ENCODE measurements at places on chromosomes 12 and 14.
A peak's percentile ranks its signal among the peaks of the same experiment; 100 is the strongest.

- DNase-seq: no peak
These were observed 154.9 kb downstream of the ASCL4 start for GRCh38 chr12:107929436-107929835.

GRCh38 chr12:24993793-24994192, 44.9 kb upstream of the BCAT1 start:
- DNase-seq: no peak

DNA sequence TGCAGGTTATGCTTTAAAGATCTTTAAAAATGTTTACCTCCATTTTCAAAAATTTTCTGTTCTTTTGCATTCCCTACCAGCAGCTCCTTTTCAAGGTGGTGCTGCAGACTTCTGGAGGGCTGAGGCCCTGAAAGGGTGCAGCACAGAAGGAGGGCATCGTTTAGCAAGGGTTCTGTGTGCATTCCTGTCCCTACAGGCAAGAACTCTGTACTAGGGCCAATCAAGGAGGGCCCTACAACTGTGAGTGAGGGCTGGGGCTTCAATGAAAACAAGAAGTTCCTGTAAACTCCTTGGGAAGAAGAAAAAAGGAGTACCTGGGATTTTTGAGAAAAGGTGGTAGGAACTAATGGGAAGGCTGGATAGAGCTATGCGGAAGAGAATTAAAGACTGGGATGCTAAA, 50.7 kb upstream of the CSRP2 start:
- no peak for DNase-seq

GRCh38 chr12:98402091-98402490, 113.3 kb upstream of the TMPO start:
- DNase-seq: no peak

DNA sequence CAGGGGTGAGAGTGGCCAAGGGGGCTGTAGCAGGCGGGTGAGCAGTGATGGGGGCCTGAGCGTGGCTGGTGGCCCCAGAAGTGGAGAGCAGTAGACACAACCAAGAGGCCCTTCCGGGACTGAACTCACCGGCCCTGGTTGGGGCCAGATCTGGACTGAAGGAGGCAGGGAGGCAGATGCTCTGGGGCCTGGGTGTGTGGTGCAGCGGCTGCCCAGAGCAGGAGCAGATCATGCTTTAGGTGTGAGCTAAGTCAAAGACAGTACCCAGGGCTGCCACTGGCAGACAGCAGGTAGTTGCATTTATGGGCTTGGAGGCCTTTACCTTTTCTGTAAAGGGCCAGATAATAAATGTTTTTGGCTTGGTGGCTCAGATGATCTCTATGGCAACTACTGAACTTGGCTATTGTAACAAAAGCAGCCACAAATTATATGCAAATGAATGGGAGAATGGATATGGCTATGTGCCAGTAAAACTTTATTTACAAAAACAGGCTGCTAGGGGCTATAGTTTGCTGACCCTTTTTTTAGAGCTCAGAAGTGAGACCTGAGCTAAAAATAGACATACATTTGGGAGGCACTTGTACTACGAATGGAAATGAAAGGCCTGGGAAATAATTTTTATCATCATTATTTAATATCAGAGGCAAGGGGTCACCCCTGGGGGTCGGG, 25.6 kb downstream of the SETD1B start:
- DNase-seq: no peak

GRCh38 chr12:76135456-76135855, 51.0 kb upstream of the NAP1L1 start:
- DNase-seq: no peak

DNA sequence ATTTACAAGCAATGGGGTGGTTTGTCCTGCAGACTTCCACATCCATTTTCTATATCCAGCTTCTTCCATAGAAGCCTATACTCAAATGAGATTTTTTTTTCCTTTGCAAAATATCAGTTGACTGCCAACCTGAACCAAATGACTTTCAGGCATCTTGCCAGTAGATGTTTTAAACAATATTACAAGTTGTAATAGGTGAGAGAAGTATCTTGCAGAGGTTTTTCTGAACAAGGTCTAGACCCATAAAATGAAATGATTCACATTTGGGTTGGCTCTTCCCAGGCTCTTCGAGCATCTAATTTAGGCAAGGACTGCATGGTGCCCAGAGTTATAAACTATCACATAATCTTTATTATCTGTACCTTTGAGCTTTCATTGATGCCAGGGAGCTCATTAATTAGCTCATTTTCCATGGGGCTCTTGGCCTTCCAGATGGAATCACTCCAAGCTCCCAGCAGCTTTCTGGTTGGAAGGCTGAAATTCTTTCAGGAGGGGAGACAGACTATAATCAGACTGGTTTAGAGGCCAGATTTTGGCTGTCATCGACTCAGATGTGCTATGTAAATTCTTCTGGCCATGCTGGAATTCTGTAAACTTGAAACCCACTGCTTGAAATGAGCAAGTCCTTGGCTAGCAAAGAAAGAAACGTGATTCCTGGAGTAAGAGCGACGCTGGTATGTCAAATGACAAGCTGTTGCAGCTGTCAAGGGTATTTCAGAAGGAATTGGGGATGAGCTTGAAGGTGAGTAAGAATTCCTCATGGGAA, 32.2 kb upstream of the DICER1 start:
- no peak for DNase-seq

DNA sequence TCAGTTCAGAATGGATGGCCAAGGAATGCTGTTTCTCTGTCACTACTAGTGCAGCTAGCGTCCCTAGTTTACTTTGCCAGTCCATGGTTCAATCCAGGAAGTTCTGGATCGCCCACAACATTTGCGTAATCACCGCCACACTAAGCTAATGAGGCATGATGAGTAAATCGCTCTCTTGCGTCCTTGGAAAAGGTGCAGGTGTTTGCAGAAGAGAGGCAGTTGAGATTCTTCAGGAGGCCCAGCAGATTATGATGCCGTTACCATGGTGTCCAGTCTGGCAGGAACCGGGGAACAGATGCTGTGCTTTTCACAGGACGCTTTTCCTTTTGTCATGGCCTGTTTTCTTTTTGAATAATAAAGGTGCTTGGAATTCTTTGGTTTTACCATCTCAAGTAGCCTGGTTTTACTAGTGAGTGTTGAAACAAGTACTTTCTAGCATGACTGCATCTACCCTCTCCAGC, 9.0 kb downstream of the TPH2 start:
- DNase-seq: peak; percentile 89

GRCh38 chr12:77687321-77687720, 143.4 kb upstream of the NAV3 start:
- DNase-seq: no peak

GRCh38 chr12:9027161-9028059, 38.1 kb downstream of the KLRG1 start:
- no peak for DNase-seq

DNA sequence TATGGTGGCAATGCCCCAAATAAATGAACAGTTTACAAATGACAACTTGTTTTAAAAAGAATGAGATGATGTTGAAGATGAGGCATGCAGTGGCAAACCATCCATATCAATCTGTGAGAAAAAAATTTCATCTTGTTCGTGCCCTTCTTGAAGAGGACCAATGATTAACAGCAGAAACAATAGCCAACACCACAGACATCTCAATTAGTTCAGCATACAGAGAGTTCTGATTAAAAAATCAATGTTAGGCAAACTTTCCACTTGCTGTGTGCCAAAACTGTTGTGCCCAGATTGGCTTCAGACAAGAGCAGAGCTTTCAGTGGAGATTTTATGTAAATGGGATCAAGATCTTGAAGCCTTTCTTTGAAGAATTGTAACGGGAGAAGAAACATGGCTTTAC, 329.9 kb downstream of the BMP4 start:
- DNase-seq: no peak

GRCh38 chr12:3791256-3791874, 38.5 kb upstream of the CRACR2A start:
- DNase-seq: no peak

DNA sequence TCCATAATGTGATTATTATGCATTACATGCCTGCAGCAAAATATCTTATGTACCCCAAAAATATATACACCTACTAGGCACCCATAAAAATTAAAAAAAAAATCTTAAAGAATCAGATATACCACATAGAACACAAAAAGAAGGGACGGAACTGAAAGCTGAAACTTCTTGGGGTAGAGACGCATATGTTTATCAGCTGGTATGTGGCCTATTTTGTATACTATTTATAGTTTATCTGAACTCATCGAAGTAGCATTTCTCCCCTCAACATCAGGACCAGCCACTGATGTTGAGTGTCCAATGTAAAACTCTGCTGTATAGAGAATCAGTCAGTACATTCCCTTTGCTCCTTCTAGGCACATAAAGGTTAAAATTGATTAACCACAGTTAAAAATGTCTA, 22.9 kb upstream of the SOS2 start:
- DNase-seq: no peak
